Activated naive CD4-positive, alpha-beta T cell (primary cell): ENCODE measurements at places on chromosomes 16 and 17.

- no peak for DNase-seq
Measured at GRCh38 chr17:59366773-59367656, 35.6 kb downstream of the YPEL2 start.

DNA sequence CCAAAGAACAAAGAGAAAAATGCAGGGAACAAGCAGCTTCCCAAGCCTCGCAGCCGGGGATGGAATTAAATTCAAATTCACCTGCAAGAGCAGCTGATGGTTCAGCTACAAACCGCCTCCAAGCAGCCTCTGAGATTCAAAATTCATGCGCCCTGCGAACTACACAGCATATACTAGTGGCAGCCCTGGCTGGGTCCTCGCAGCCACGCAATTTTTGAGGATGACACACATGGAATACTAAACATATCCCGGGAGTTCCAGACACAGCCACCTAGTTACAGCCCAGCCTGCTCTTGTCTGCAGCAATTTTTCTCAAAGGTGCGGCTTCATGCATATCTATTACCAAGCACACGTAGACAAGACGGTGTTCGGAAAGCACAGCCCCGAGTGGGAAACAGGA lies 35.9 kb upstream of the KIFC3 start:
- DNase-seq, result no peak

GRCh38 chr16:11140466-11140865 lies 115.5 kb downstream of the SOCS1 start:
- no peak for DNase-seq

DNA sequence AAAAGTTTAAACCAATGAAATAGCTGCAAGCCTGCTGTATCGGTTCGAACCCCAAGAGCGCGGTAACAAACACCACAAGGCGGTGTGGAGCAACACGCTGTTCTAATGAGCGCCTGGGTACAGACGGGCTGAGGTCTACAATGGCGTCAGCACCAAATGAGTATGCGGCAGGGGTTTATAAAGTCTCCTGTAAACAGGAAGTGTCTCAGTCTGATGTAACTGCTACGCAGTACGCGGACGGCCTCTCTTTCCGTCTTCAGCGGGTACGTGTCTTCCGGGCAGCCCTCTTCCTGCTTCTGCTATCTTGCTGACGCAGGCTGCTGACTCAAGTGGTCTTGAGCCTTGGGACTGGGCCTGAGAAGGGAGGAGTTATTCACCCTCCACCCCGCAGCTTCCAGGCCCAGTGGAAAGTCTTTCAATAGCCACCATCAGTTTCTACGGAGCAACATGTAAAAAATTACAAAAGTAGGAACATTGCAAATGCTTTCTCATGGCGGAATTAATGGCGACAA lies 40.5 kb upstream of the KCNJ2 start:
- no peak for DNase-seq

- no peak for DNase-seq
Measured at GRCh38 chr17:47802341-47803022, 19.1 kb downstream of the OSBPL7 start.

DNA sequence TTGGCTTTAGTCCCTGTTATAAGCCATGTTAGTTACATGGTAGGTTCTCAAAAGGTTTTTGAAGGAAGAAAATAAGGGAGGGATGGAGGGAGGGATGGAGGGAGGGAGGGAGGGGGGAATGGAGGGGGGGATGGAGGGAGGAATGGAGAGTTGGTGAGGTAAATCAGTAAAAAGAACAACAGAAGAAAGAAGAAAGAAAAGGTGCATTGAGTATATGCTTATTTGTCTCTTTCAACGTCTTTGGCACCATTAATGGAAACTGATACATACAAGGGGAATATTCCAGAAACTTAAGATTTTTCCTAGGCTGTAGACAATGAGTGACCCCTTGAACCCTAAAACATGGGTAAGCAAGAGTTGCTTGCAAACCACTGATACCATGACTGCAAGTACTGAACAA lies 1056.3 kb downstream of the CDH11 start:
- no peak for DNase-seq

DNA sequence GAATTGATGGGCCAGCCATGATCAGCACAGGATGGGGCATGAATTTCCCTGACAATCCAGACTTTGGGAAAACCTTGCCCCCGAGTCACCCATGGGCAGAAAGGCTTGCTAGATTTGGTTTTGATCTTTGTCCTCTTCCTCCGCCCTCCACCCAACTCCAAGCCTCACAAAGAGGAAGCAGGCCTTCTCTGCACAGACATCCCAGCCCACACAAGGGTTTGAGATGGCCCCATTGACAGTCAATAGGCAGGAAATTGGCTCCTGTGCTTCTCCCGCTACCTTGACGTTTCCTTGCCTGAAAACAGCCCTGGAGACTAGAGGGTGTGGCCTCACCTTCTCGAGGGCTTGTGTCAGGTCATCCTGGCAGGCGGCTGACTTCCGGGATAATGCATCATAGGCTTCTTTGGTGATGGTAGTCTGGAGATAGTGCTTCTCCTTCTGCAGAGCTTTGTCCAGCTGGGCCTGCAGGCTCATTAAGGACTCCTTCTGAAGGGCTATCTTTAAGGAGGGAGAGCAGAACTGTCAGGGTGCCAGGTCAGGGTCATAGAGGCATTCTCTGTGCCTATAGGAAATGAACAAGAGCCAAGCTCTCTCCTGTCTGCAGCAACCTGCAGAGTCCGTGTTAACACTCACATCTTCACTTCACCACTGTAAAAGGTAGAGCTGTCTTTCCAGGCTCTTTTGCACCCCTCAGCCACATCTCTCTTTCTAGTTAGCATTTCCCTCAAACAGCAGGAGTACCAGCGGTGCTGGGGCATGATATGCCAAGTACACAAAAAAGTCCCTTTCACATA lies 32.2 kb downstream of the DHX38 start:
- no peak for DNase-seq

DNA sequence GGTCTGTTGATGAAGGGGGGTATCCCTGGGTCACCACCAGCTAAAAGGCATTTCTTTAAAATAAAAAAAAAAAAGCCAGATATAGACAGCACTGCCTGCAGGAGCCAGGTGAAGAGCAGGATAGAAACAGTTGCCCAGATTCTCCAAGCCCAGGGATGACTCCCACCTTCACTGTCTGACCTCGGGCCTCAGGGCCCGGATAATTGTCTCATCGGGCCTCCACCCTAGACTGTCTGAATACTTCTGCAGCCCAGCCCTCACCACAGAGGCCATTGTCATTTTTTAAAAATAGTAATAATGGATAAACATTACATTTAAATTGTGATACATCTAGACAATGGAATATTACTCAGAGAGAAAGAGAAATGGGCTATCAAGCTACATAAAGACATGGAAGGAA lies 92.8 kb upstream of the TNRC6C start:
- no peak for DNase-seq

DNA sequence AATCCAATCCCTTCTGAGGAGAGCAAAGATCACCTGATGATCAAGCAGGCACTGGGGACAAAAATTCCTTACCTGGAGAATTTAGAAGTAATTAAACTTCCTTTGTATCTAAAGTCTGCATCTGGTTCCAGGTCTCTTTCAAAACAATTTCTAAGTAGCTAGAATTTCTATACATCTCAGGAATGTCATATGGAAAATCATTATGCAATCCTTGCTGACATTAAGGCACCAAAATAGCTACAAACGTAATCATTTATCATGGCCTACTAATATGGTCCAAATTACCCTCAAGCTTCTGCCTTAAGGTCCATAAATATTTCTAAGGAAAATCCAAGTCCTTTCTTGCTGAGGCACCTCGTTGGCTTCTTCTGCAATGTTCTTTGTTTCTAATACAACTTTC lies 32.9 kb upstream of the YPEL2 start:
- DNase-seq, result no peak

DNA sequence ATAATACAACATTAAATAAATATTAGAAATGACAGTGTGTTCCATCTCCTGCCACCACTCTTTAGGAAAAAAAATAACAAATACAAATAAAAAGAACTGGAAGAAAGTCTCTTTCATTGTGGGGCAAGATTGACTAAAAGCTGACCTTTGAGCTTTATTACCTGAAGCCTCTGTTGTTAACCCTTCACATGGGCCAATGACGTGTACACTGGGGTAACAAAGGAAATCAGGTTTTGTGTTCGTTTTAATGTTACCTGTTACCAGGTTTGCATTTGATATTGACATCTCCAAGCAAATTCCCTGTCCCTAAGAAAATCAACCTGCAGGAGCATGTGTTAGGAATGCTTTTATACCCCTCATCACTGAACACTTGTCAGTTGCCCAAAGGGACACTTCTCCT lies 39.0 kb downstream of the NLK start:
- no peak for DNase-seq

GRCh38 chr17:41792845-41793783 lies 6.6 kb upstream of the JUP start:
- no peak for DNase-seq

- no peak for DNase-seq
Measured at GRCh38 chr16:19733551-19733950, 15.5 kb downstream of the IQCK start.

DNA sequence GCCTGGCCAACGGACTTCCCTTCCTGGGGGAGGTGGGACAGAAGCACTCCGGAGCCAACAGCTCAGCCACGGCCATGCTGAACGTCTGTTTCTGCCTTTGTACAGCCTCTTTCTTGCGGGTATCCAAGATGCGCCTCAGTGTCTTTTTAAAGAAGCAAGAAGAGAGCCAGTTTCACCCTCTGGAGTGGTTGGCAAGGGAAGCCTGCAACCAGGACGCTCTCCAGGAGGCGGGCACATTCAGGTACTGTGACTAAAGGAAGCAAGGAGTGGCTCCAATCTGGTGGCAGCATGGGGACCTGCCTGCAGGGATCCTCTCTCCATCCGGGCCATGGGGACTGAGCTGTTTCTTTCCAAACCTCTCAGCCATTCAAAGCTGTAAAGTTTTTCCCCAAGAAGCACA lies 60.6 kb upstream of the ENDOV start:
- no peak for DNase-seq
